ENCODE measurements at places on chromosomes 11 and 22. TPM values are rescaled to one million over a fixed set of nuclear protein-coding genes. Genes with fewer than 3 reads are reported as not detected.

DNA sequence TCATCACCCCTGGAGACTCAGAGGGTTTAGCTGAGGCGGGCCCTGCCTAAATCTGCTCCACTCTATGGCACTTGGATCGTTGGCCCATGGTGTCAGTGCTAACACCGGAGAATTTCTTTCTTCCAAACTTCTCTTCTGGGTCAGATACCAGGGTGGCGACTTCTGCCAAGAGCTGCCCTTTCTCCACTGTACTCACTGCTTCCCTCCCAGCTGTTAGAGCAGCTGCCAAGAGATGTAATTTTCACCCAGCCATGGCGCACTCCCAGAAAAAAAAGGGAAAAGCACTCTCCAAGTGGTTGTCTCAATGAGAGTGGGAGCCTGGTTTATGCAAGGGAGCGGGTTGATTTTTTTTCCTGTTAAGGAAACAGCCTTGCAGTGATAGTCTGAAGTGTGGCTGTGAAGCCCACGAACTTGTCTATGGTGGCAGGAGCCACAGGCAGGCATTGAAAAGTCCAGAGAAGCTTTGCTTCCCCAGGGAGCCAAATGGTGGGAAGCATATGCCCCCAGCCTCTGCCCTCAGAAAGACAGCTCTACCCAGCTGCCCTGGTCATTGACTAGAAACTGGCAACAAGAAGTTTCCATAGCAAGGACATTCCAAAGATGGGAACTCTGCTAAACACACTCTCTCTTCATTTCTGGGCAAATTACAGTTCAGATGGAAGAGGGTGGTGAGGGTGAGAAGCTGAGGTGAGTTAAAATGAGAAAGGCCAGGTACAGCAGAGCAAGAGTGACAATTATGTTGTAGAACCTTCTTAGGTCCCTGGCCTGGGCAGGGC is 10.7 kb downstream of the PCSK7 start:
- no peaks in the 10 kb centered on the region for H3K4me1 ChIP-seq
- no peaks in the 10 kb centered on the region for H3K27me3 ChIP-seq
- no peak overlapping the region for H3K4me3 ChIP-seq
- no peak for DNase-seq
- H3K27ac ChIP-seq = peak overlapping the region; percentile 73

The KRTAP5-2 gene
- total RNA-seq = not detected

The NPAS4 gene
- total RNA-seq = not detected

DNA sequence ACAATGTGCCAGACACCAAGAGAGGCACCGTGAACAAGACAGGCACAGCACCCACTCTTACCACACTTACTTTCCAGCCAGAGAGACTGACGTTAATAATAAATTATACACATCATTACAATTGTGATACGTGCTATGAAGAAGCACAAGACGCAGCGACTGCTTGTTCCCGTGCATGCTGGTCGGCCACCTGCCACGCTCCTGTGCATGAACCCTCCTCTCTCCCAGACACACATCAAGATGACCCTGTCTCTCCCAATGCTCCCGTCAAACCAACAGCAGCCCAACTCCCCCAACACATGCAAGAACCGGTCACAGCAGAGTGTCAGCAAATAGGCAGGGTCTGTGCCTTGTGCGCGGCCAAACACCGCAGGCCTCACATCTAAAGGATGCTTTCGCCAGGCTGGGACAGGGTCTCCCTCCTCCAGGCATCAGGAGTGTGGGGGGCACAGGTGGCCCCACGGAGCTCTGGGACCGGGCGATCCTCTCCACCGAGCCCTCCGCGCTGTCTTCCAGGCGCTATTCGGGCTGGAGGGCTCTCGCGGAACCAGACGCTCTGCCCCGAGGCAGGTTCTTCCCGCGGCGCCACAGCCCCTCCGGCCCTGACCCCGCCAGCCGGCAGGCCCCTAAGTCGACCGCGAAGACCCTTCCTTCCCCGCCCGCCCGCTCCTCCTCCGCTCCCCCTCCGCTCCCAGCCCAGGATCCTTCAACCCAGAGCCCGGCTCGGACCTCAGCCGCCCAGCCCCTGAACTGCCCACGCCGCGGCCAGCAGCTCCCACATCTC is 533 bp downstream of the SERGEF start:
- peak overlapping the region; percentile 83 for H3K4me3 ChIP-seq
- no peaks in the 10 kb centered on the region for H3K27me3 ChIP-seq
- no peaks in the 10 kb centered on the region for H3K36me3 ChIP-seq
- H3K4me1 ChIP-seq = no peaks in the 10 kb centered on the region
- peak overlapping the region; percentile 82 for H3K27ac ChIP-seq
- peak; percentile 65 for DNase-seq

The FREY1 gene
- total RNA-seq = 0.94 TPM

DNA sequence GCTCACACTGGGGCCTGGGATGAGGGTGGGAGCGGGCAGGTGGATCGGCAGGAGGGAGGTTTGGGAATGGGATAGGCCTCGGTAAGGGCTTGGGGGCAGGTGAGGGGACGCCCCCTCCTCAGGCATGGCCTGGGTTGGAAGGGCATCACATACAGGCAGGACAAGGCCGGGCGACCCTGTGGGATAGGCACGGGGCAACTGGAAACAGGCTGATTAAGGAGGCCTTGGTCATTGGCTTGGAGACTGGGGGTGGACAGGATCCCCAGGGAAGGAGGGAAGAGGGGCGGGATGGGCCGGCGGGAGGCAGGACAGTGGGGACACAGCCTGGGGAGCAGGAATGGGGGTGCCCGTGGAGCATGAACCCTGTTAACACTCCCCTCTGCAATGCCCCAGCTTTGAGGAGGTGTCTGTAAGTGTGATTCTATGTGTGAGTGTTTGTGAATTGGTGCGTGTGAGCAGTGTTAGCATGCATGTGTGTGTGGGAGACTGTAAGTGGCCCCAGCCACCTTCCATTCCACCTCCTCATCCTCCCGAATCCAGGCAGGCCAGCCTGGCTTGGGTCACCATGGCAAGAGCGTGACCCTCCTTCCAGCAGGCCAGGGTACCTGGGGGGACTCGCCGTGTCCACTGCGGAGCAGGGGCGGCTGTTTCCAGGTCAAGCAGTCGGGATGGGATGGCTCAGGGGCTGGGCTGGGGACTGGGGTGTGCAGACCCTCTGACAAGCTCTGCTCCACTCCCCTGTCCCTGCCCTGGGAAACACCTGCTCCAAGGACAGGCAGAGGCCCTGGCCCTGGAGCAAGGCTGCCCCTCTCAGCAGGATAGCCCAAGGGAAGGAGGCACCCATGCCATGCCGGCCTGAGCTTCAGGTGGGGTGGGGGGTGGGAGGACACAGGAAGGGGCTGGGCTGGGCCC is 3.4 kb upstream of the PIM3 start:
- H3K36me3 ChIP-seq = no peaks in the 10 kb centered on the region
- no peak overlapping the region for H3K27ac ChIP-seq
- H3K4me1 ChIP-seq = peaks cover 4% of the 10 kb centered on the region
- H3K27me3 ChIP-seq = no peaks in the 10 kb centered on the region
- DNase-seq = no peak
- no peak overlapping the region for H3K4me3 ChIP-seq

GRCh38 chr11:77152846-77153245 is 24.8 kb downstream of the MYO7A start:
- no peak overlapping the region for H3K27ac ChIP-seq
- no peak for DNase-seq
- peaks cover 14% of the 10 kb centered on the region for H3K36me3 ChIP-seq
- peaks cover 37% of the 10 kb centered on the region for H3K4me1 ChIP-seq
- no peak overlapping the region for H3K4me3 ChIP-seq

DNA sequence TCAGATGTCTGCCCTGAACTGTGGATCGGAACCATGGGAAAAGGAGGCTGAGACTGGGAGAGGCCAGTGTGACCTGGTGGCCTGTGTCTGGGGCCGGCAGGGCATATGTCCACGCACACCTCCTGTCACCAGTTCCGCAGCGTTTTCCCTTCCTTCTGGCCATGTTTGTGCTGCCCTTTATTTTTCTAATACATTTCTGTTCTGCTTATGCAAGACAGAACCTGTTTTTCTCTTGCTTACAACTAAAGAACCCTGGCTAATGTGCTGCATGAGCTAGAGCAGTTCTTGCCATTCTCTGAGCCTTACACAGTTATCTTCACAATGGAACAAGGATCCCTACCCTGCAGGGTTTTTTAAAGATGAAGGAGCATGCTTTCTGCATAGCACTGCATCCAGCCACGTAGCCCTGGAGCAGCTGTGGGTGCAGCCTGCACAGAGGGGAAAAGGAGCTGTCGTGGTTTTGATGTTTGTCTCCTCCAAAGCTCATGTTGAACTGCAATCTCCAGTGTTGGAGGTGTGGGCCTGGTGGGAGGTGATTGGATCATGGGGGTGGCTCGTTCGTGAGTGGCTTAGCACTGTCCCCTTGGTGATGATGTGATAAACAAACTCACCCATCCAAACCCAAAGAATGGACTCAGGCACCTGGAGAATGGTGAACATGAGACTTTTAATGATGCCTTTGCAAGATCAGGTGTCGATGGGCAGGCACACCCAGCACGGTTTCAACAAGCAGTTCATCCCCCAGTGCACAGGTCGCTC is 84.8 kb upstream of the SHANK2 start:
- H3K27me3 ChIP-seq = no peaks in the 10 kb centered on the region
- no peak for DNase-seq
- no peak overlapping the region for H3K4me3 ChIP-seq
- no peaks in the 10 kb centered on the region for H3K36me3 ChIP-seq

The CALCA gene
- not detected for total RNA-seq

The PNPLA5 gene
- total RNA-seq = not detected

DNA sequence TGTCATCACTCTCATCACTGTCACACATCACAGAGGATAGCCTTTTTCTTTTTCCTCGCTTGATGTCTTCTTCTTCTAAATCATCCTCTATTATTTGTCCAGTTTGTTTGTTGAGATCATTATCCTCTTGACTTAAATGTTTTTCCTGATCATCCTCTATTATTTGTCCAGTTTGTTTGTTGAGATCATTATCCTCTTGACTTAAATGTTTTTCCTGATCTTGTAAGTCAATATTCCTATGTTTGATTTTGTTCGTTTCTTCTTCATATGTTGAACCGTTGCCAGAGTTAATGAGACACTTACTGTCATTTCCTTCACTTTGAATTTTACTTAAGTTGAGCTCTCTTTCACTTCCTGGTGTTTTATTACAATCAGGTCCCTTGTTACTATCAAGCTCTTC is 5.6 kb downstream of the CCDC82 start:
- H3K4me1 ChIP-seq = peaks cover 5% of the 10 kb centered on the region
- H3K27me3 ChIP-seq = no peaks in the 10 kb centered on the region

The BCO2 gene
- total RNA-seq = 35.7 TPM

The DERL3 gene
- total RNA-seq = 0.61 TPM

- H3K36me3 ChIP-seq = no peaks in the 10 kb centered on the region
- no peak overlapping the region for H3K4me3 ChIP-seq
- no peaks in the 10 kb centered on the region for H3K27me3 ChIP-seq
- no peaks in the 10 kb centered on the region for H3K4me1 ChIP-seq
Measured at GRCh38 chr11:71335371-71335770, 83.0 kb upstream of the SHANK2 start.

DNA sequence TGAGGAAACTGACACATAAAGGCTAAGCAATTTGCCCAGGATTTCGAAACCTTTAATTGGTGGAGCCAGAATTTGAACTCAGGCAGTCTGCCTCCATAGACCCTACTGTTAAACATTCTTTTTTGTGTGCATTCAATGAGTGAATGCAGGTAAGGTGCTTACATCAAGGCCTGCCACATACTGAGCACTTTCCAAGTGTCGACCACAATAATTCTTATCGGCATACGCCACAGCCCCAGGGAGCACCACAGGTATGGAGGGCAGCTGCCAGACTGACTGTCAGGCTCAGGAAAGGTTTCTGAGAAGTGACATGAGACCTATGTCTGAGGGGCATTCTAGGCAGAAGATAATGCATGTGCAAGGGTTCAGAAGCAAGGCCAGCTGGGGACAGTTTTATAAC is 334.7 kb upstream of the NARS2 start:
- H3K27ac ChIP-seq = no peak overlapping the region
- no peaks in the 10 kb centered on the region for H3K27me3 ChIP-seq
- no peaks in the 10 kb centered on the region for H3K4me1 ChIP-seq
- no peak for DNase-seq
- H3K36me3 ChIP-seq = no peaks in the 10 kb centered on the region

The ARHGAP42 gene
- 6.9 TPM for total RNA-seq

- H3K27me3 ChIP-seq = no peaks in the 10 kb centered on the region
- H3K4me3 ChIP-seq = no peak overlapping the region
- no peak overlapping the region for H3K27ac ChIP-seq
- DNase-seq = no peak
- peaks cover under 1% of the 10 kb centered on the region for H3K4me1 ChIP-seq
Measured at GRCh38 chr11:93492464-93493251, 50.5 kb downstream of the SMCO4 start.

- no peak overlapping the region for H3K27ac ChIP-seq
- H3K4me3 ChIP-seq = no peak overlapping the region
- H3K27me3 ChIP-seq = no peaks in the 10 kb centered on the region
- no peaks in the 10 kb centered on the region for H3K4me1 ChIP-seq
- H3K36me3 ChIP-seq = no peaks in the 10 kb centered on the region
Measured at GRCh38 chr11:1936781-1937615, 10.1 kb upstream of the MRPL23 start.

GRCh38 chr22:42432818-42433217 is 615 bp upstream of the NFAM1 start:
- no peaks in the 10 kb centered on the region for H3K36me3 ChIP-seq
- H3K4me1 ChIP-seq = peaks cover 2% of the 10 kb centered on the region
- DNase-seq = no peak
- H3K27me3 ChIP-seq = no peaks in the 10 kb centered on the region
- H3K4me3 ChIP-seq = no peak overlapping the region
- H3K27ac ChIP-seq = no peak overlapping the region

DNA sequence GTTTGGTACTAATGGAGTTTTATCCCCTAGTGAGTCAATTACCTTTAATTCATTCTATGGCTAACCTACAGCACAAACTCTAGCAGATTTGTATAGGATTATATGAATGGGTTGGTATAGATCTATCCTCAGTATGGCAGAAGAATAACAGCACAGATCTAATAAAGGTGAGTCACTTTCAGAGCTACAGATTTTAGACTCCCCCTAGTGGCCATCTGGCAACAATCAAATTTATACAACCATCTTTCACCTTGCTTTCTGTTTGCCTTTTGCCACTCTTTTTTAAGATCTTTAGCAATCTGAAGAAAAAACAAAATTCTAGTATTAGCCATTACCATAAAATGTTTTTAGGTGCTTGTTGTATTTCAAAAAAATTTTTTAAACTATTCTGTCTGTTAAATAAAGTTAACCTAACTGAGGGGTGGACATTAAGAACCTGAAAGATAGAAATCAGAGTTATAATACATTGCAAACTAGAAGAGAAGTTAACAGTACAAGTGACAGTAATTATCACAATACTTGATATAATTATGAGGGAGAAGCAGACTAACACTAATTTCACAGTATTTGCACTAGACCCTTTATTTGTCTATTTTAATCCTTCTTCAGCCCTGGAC is 25.8 kb downstream of the DDIAS start:
- no peaks in the 10 kb centered on the region for H3K27me3 ChIP-seq
- no peak overlapping the region for H3K4me3 ChIP-seq
- DNase-seq = no peak
- H3K36me3 ChIP-seq = no peaks in the 10 kb centered on the region
- no peak overlapping the region for H3K27ac ChIP-seq

The EFCAB6 gene
- total RNA-seq = 4.4 TPM

The MUC6 gene
- under 0.01 TPM for total RNA-seq

Measured in adrenal gland (tissue), 19 donors.